Activated naive CD4-positive, alpha-beta T cell treated with Interleukin-2 at 50 U/mL for 16 hours (primary cell): ENCODE measurements at places on chromosomes 16 and 17.

GRCh38 chr16:4733747-4734062 is 366 bp downstream of the ANKS3 start:
- peak; percentile 35 for DNase-seq

DNA sequence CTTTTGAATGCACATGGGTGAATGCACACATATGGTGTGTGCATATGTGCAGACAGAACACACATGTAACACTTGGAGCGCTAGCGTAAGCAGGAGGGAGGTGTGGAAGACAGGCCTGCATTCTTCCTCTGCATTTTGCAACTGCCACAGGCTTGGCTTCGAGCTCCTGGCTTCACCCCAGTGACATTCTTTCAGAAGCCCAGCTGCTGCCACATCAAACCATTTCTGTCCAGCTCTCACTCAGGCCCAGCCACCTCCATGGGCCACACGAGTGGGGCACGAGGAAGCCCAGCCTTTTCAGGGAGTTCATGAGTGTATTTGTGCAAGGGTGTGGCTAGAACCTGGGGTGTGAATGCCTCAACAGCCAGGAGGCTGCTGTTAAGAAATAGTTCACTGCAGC is 18.8 kb downstream of the LGALS3BP start:
- DNase-seq = no peak

DNA sequence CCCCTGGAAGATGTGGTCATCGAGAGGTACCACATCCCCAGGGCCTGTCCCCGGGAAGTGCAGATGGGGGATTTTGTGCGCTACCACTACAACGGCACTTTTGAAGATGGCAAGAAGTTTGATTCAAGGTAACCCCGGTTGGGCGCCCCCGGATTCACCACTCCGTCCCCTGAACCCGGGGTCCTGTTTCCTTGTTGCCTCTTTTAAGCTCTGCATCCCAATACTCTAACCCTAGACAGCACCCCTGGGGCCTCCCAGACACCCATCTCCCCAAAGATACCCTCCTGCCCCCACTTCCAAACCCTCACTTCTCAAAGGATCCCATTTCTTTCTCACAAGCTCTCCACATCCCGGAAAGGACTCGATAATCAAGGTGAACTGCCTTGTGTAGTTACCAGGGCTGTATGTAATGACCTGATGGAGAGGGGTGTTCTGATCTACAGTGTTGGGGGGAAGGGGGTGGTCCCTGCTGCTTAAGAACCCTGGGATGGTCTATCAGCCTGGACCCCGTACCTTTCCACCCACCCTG is 412 bp downstream of the FKBP10 start:
- DNase-seq = no peak

DNA sequence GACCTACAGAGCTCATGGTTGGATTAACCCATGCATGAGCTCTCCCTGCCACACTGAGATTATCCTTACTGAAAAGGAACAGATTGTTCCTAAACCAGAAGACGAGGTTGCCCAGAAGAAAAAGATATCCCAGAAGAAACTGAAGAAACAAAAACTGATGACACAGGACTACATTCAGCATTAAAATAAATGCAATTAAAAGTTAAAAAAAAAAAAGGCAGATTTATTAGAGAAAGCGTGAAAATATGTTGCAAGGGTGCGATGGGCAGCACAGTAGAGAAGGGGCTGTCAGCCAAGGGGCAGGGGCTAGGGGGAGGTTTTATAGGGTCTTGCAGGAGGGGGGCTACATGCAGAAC is 40.2 kb upstream of the BPTF start:
- no peak for DNase-seq

DNA sequence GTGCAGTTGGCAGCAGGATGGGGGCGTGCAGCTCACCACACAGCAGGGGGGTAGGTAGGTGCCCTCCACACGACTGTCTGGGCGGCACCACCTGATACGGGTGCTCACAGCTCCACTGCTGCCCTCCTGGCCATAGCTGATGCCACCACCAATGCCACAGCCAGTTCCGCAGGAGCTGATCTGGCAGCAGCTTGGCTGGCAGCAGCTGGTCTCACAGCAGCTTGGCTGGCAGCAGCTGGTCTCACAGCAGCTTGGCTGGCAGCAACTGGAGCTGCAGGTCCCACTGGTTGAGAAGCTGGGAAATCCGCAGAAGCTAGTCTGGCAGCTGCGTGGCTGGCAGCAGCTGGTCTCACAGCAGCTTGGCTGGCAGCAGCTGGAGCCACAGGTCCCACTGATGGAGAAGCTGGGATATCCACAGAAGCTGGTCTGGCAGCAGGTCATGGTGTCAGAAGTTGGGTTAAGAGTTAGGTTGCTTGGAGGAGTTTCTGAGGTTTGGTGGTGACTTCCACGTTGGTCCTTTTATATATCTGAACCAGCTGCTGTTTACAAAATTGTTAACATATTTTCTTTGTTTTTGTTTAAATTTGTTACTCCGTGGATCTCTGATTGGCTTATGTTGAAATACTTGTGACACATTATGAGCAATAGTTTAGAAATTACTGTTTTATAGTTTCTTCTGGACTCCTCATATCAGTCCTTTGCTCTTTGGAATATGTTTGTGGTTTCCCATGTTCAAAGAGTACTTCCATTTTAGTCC is at the start of gene KRTAP1-5:
KRTAP1-5 (minus strand) TSS at position 494 of the 757 bp plus-strand sequence; CDS start at position 441, 53 bp downstream.
- DNase-seq = no peak

DNA sequence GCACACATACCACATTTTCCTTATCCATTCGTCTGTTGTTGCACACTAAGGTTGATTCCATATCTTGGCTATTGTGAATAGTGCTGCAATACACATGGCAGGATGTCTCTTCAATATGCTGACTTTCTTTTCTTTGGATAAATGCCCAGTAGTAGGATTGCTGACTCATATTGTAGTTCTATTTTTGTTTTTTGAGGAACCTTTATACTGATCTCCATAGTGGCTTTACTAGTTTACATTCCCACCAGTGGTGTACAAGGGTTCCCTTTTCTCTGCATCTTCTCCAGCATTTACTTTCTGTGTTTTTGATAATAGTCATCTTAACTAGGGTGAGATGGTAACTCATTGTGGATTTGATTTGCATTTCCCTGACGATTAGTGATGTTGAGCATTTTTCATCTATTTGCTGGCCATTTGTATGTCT is 118.1 kb downstream of the STXBP4 start:
- DNase-seq = no peak

GRCh38 chr17:80992077-80992947 is 671 bp downstream of the CHMP6 start:
- DNase-seq = no peak

DNA sequence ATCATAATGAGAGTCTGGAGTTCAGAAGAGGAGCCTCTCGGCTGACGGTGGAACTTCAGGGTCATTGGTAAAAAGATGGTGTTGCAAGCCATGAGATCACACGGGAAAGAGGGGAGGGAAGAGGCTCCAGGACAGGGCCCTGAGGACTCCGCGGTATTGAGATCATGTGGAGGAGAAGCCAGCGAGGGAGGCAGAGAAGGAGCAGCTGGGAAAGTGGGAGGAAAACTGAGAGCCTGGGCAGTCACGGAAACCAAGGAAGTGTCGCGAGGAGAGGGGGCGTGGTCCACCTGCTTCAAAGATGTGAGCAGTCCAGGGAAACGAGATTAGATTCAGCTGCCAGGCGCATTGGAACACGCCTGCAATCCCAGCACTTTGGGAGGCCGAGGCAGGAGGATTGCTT is 27.7 kb upstream of the SBK1 start:
- no peak for DNase-seq

- DNase-seq = no peak
These were observed at the start of gene RAB11FIP4 for GRCh38 chr17:31391496-31391949. RAB11FIP4 (plus strand) TSS chr17:31391675; CDS start chr17:31391853, 178 bp downstream.

DNA sequence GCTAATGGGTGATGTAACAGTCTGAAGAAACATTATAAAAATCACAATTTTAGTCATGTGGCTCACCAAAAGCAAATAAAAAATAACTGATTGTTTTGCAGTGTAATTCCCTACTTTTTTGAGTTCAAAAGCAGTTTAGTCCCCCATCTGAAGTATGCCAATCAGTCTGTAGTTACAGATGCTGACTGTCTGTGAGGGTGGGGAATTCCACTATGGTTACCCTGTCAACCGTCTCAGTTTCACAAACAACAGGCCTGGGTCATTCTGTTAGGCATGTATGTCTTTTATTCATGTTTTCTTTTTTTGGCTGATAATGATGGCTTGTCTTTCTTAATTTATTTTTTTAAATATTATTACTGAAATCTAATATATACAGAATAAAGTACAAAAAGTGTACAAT is 69.3 kb downstream of the STXBP4 start:
- DNase-seq = no peak

DNA sequence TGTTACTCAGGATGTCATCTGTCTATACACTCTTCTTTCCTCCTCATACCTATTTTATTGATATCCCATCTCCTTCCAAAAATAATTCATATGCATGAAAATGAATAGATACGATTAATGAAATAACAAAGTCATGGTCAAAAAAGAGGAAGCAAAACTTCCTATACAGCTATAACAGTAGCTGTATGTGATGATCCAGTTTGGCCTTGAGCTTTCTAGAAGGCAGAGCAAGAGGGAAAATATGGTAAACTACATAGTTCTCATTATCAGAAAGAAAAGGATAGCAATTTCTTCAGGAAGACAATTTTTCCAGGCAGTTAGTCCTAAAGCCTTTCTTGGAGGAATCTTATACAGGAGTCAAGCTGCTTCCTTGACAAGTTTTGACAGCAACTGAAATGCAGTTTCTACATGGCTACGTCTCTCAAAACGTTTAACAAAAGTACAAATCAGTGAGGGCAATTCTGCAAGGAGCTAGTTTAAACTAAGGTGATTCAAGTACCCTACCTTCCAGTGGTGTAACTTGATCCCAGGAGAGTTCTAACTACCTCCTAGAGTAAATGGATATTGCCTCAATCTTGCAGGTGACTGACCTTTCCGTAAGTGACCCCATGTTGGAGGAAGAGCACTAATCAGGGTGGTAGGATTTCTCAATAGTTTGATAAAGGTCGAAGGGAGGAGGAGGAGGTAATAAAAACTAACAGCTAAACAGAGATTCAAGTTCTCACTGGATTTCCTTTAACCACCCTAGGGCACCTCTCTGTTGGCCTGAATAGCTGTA is 1.0 kb downstream of the SPAG5 start:
- DNase-seq = no peak

DNA sequence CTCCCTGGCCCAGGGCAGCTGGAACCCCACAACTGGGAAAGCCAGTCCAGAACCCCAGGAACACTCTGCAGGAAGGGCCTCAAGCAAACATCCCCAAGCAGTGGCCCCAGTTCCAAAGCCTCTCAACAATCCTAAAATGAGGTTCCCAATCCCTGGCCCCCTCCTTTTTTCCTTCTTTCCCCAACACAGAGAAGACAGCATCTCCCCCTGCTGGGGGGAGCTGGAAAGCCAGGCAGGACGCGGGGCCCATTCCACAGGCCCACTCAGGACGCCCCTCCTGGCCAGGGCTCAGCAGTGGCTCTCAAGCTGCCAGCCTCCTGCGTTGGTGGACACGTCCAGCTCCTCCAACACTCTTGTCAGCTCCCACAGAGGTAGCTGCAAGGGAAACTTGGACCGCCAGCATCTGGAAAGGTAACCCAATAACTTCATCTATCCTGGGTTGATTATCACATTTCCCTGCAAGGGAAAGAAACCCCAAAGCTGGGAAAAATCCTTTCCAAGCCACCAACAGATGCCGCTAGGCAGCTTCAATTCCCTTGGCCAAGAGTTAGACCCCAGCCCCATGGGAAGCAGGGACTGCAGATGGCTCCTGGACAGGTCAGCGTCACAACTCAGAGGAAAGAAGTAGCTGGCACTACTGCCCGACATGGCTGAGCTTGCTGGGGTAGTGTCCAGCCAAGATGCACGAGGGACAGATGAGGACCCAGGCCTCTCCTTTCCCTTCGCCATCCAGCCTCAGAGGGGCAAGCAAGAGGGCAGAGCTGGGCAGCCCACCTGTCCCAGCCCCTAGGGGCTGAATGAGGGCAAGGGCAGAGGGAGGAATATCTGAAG is 7.6 kb downstream of the HDAC5 start:
- peak; percentile 20 for DNase-seq
